ENCODE measurements at places on chromosomes 7 and 10.
A peak's percentile ranks its signal among the peaks of the same experiment; 100 is the strongest.

- DNase-seq: no peak
Observed at GRCh38 chr10:30656233-30656632, 26.7 kb upstream of the LYZL2 start.

- no peak for DNase-seq
Observed at GRCh38 chr7:76315364-76315763, 12.9 kb downstream of the HSPB1 start.

GRCh38 chr10:22002591-22003176 lies 846 bp downstream of the DNAJC1 start:
- peak; percentile 18 for DNase-seq

- DNase-seq: no peak
Observed at GRCh38 chr7:37417107-37417474, 31.6 kb downstream of the ELMO1 start.

DNA sequence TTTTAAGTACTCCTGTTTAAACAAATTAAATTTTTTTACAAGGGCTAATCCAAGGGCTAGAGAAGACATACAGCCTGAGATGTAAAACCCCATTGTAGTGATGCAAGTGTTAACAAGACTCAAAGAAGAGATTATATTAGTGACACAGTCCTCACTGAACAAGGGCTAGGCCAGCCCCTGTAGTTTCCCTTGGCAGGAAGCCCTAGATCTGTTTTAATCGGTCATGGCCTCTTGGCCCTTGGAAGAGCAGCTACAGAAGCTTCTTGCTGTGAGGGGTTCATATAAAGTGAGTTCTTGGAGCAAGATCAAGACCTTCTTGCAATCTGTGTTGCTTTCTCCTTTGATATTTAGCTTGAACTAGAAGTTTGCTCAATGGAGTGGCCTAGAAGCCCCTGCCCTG lies 1339.4 kb downstream of the XPNPEP1 start:
- DNase-seq: no peak

DNA sequence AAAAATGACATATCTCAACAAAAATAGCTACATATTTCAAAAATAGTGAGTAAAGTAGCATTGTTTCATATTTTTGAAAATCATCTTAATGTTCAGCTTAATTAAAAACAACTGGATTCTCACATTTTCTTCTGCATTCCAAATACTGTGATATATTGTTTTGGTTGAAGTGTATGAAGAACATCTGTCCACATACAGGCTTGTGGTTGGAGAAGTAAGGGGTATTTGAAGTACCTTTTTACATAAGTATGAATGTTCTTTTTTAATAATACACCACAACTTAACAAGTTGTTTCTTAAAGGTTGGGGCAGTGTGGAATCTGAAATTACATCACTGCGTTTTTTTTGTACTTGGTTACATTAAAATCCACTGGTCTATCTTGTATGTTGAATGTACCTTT lies 442.5 kb downstream of the KIF20B start:
- no peak for DNase-seq

GRCh38 chr7:130147710-130148325 lies 57.4 kb downstream of the TMEM209 start:
- no peak for DNase-seq

GRCh38 chr7:8591289-8591688 lies 157.9 kb downstream of the NXPH1 start:
- no peak for DNase-seq

DNA sequence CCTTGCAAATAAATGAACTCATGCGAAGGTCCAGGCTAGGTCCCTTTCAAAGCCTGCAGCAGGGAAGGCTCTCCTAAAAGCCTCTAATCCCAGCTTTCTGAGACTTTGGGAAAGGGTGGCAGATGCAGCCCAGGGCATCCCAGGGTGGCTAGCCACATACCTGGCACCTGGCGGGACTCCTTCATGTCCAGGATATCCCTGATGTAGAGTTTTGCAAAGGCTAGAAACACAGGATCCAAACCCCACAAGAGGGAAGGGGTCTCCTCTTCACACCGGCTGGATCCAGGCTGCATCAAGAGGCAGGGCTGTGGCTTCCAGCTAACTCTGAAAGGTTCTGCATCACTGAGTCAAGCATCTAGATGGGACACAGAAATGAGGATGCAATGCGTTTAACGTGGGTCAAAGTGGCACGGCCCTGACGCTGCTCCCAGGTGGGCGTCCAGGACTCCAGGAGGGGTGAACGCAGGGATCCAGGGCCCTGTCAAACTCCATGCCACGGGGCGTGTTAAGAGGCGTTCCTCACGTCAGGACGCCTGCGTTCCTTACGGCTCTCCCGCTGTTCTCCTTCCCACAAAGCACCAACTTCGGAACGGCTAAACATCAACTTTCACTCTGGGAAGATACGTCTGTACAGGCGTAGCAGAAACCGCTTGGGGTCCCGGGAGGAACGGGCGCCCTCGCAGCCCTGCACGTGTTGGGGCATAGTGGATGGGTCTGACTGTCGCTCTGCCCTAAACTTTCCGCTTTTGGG lies 507 bp downstream of the STN1 start:
- DNase-seq: no peak

GRCh38 chr7:42025635-42026375 lies 211.2 kb downstream of the GLI3 start:
- DNase-seq: no peak

- no peak for DNase-seq
Observed at GRCh38 chr7:38316733-38317360, 43.4 kb upstream of the TARP start.

DNA sequence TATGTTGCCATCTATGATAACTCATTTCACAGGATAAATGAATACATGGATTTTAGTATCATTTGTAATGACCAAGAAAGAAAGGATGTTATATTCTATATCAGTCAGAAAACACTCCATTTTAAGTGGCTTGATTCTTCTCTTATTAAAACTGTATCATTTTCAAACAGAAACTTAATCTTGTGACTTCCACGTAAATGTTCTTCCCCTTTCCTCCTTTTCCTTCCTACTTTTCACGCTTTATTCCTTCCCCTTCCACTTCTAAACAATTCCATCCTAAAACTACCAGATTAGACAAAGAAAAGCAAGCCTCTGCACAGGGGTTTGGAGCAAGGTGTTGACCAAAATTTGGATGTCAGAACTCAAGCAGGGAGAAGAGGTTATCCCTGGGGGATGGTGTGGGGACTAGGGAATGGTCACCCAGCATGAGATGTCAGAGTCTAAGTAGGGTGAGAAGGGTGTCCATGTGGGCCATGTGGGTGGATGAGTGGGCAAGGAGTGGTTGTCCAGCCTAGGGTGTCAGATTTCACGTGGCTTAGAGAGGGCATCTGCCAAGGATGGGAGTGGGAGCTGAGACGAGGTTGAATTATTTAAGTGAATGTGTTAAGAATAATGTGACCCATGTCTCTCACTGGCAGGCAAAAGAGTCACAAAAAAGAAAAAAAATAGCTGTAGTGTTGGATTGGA lies 5.0 kb upstream of the GSAP start:
- DNase-seq: no peak

DNA sequence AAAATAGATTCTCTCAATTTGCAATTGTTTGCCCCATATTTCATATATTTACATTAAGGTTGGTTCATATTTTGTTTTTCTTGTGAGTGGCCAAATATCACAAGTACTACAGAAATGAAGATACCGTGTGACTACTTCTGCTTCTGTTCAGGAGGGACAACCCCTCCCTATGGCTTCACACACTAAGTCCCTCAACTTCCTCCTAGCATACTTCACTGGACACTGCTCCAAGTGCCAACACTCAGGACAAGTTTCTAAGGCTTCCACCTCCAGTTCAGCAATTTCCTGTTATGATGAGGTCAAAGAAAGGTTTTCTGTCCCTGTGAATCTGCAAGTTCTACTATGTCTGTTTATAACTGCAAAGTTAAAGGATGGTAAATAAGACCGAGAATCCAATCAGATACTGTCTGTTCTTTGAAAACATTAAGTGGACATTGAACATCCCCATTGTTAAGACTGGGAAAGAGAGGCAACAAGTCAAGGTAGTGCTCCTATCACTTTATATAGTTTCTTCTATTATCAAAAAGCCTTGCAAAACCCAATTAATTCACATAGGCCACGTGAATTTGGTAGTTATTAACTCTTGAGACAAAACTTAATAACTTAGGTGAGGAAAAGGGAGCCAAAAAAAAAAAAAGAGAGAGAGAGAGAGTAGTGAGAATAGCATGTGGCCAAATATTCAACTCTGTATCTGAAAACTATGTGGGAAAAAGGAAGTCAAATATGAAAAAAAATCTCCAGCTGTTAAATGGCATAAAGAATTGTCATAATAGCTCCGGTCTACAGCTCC lies 81.3 kb upstream of the DKK1 start:
- no peak for DNase-seq

- DNase-seq: no peak
Observed at GRCh38 chr10:119460369-119461195, 81.9 kb downstream of the RGS10 start.

- no peak for DNase-seq
Observed at GRCh38 chr7:70334871-70335270, 736.6 kb downstream of the AUTS2 start.

DNA sequence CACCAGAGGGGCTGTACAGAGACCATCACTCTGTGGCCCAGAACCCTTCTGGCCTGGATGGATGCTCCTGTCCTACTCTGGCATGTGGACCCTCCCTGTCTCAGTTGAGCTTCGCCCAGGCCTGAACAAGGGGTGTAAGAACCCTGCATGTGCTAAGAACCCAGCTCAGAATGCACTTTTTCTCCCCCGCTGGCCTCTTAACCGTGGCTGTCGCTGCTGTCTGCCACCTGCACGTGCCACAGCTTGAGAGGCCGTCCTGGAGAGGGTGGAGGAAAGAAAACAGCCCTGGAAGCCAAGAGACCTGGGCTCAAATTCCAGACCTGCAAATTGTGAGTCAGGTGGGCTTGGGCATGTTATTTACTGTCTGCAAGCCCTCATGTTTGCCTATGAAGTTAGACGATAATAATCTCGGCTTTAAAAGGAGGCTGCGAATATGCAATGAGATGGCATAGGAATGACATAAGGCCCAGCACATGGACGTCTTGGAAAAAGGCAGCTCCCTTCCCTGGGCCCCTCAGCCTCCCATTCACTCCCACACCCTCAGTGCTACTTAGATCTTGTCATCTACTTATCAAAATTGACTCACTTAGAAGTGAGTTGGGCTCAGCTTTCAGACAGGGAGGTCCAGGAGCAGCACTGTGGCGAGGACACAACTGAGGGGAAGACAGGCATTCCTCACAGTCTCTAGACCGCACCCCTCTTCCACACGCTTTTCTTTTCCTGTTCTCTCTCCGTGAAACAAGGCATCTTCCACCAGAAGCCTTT lies 31.4 kb downstream of the FIGNL1 start:
- DNase-seq: no peak

DNA sequence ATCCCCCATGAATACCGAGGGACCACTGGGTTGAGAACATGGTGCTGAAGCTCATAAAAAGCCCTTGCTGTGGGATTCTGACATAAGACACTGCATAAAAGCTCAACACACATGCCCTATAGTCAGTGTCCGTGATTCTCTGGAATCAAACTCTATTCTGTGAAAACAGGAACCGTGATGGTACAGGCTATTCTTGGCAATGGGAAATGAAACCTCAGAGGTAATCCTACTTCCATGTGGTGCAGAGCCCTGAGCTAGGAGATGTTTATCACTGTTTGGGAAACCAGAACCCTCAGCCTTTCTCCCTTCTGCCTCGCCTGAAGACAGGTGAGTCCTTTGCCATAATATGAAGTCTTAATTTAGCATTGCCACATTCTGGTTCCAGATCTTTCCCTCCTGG lies 80.8 kb upstream of the PRSS1 start:
- DNase-seq: no peak

DNA sequence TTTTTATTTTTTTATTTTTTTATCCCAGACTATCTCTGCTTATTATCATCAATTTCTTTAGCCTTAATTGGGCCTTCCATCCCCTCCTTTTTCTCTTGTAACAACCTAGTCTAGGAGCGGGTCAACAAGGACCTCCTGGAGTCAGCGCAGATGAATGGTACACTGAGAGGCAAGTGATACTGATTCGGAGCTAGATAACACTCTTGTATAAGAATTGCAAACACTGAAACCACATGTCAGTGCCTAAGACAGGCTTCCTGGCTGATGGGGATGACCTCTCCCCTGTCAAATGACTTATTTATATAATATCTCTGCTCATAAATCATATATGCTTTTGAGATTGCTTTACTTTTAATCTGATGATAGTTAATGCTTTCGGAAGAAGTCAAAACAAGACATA lies 22.7 kb downstream of the BPGM start:
- no peak for DNase-seq

GRCh38 chr7:31466036-31466435 lies 47.9 kb upstream of the ITPRID1 start:
- no peak for DNase-seq

- DNase-seq: no peak
Observed at GRCh38 chr7:157731126-157731525, 394.3 kb downstream of the DNAJB6 start.

- DNase-seq: no peak
Observed at GRCh38 chr10:117264782-117265181, 23.9 kb downstream of the SLC18A2 start.

GRCh38 chr10:67705921-67706320 lies 9.9 kb upstream of the CTNNA3 start:
- DNase-seq: no peak

DNA sequence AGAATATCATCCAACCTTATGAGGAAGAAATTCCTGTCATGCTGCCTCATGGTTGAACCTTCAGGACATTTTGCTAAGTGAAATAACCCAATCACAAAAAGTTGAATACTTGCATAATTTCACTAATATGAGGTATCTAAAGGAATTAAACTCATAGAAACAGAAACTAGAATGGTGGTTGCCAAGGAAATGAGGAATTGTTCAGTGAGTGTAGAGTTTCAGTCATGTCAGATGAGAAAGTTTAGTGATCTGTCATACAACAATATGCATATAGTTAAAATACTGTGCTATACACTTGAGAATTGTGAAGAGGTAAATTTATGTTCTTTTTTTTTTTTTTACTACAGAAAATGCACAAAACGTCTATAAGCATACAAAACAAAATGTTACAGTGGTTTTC lies 60.7 kb downstream of the R3HCC1L start:
- DNase-seq: no peak

GRCh38 chr7:84512055-84512454 lies 317.5 kb upstream of the SEMA3A start:
- DNase-seq: no peak

GRCh38 chr7:71208881-71209280 lies 76.9 kb downstream of the GALNT17 start:
- DNase-seq: no peak

DNA sequence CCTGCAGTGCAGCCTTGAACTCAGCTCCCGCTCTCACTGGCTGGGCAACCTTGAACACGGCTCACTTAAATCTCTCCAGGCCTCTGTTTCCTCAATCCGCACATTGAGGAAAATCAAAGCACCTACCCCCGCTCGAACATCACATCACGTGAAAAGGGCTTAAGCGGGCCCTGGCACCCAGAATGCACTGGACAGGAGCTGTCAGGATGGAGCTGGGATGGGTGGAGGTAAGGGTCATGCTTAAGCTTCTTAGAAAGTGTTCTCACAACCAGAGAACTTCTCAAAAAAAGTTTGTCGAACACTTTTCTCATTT lies 55.7 kb upstream of the MGMT start:
- DNase-seq: no peak

GRCh38 chr7:30330134-30331111 lies 46.0 kb downstream of the ZNRF2 start:
- no peak for DNase-seq
